ENCODE measurements at places on chromosomes 4 and X.

- no peak for DNase-seq
These were observed 128.9 kb downstream of the PRKX start for GRCh38 chrX:3584415-3584996.

- DNase-seq: no peak
These were observed 42.6 kb downstream of the GALNT7 start for GRCh38 chr4:173211222-173211621.

GRCh38 chr4:158172261-158173258 is at the start of gene GASK1B:
Gene GASK1B (minus strand): TSS chr4:158173025. CDS start chr4:158171375, 1,650 bp downstream.
- no peak for DNase-seq

- DNase-seq: no peak
These were observed 230.0 kb downstream of the MAGEE1 start for GRCh38 chrX:76657499-76657898.

- DNase-seq: no peak
These were observed 104.4 kb downstream of the ADRA2C start for GRCh38 chr4:3870567-3870962.

- DNase-seq: no peak
These were observed 39.0 kb upstream of the SLC7A3 start for GRCh38 chrX:70969635-70970481.

Measured in effector memory CD8-positive, alpha-beta T cell (primary cell).